ENCODE measurements at places on chromosomes 1 and 21.

DNA sequence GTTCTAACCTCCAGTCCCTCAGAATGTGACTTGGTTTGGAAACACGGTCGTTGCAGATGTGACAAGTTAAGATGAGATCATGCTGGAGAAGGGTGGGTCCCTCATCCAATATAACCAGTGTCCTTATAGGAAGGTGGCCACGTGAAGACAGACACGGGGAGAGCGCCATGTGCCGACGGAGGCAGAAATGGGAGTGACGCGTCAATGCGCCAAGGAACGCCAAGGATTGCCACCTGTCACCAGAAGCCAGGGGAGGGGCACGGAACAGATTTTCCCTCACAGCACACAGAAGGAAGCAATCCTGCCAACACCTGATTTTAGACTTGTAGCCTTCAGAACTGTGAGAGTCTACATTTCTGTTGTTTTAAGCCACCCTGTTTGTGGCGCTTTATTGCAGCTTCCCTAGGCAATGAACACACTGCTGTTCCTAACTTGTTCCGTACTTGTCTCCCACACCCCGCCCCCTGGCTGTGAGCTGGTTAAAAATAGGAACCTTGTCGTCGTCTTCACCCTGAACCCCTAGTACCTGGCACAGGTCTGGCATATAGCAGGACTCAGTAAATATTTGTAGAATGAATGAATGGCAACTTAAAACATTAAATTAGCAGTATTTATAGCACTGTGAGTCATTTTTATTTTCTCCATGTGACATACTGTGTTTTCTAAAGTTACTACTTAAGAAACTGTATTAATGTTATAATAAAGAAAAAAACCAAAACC, 14.2 kb downstream of the RIMS3 start:
- DNase-seq = no peak

DNA sequence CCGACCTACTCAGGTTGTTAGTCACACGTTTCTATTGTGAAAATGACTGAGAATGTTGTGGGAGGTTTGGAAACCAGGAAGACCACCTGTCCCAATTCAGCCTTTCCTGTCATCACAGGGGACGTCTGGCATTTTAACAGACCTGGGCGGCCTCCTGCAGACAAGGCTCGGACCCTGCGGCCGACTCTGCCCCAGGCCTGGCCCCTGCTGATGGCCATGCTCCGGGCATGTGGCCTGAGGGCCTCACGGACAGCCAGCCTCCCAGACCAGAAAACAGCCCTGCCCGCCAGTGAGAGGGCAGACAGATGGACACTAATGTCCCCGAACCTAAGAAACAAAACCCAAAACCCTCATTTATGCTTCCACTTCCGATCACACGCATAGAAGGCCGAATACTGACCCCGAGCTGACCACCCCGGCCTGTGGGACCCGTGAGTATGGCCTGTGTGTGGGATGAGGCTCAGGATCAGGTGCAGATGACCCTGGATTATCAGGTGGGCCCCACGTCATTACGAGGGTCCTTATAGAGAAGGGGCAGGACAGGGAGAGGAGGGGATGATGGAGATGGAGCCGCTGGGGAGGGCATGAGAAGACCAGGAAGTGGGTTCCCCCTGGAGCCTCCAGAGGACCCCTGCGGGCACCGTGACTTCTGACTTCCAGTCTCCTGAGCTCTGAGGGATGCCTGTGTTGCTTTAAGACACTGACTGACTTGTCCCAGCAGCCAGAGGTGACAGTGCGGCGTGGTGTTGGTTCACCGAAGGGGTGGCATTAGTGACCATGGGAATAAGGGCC, 9.6 kb downstream of the COL18A1 start:
- DNase-seq = no peak

DNA sequence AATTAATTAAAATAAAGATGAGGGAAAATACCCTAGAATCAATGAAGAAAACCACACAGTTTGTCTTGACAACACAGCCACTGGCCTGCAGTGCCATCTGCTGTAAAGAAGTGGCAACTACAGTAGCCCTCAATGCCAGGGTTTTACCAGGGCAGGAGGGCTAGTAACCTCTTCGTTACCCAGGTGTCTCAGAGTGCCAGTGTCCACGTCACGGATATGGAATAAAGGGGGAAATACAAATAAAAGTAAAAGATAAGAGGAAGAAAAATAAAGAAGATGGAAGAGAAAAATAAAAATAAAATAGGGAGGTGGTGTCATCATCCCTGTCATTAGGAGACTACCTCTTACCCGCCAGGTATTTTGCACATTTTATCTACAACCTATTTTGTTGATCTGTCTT, 14.2 kb upstream of the SLC44A3 start:
- DNase-seq = peak; percentile 34

DNA sequence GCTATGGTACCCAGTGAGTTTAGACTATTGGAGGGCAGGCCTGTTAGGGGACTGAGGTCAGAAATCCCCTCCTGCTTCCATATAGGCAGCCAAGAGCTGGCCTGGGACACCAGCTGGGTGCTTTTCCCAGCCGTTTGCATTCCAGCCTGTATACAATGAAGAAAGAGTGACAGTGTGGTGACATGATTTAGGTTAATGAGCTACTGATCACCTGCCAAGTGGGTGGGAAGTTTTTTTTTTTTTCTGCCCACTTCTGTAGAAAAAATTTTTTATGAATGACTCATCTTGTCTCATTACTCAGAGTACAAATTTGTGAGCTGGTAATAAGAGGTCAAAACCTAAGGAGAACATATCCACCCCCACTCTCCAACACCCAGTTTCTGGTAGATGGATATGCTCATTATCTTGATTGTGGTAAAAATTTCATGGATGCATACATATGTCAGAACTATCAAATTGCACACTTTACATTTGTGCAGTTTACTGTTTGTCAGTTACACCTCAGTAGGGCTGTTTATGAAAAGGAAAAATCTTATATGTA, 16.4 kb upstream of the CGN start:
- DNase-seq = no peak

DNA sequence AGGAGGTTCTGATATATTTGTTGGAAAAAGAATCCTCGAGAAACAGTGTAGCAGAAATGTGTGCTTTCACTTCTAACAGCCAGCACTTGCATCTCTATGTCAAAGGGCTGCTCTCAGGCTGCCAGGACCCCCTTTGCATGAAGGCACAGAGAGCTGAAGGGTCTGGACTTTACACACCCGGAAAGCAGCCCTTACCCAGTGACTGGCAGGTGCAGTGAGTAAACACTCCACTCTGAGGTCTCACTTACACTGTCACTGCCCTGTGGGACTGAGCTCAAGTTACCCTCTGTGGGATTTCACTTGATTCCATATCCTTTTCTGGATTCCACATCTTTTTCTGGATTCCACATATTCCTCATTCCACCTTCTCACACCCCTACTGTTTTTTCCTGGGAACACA, 40.8 kb upstream of the PPP2R5A start:
- no peak for DNase-seq

GRCh38 chr1:98001764-98002163, 80.9 kb upstream of the DPYD start:
- DNase-seq = no peak

- no peak for DNase-seq
Measured at GRCh38 chr1:39484564-39484963, 6.9 kb upstream of the BMP8A start.

DNA sequence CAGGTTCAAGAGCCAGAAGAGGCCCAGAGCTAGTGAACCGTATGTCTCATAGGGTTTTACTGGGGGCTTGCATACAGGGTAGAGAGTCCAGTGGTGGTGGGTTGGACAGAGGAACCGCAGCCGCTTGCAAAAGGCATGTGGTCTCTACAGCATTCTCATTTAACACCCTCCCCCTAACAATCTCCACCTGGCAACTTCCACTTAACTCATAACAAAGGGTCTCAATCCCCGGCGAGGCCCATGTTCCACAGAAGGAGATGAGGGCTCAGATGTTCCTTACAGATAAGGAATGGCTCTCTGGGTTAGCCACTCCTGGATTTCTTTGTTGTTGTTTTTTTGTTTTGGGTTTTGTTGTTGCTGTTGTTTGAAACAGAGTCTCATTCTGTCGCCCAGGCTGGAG, 106.1 kb downstream of the APP start:
- no peak for DNase-seq

DNA sequence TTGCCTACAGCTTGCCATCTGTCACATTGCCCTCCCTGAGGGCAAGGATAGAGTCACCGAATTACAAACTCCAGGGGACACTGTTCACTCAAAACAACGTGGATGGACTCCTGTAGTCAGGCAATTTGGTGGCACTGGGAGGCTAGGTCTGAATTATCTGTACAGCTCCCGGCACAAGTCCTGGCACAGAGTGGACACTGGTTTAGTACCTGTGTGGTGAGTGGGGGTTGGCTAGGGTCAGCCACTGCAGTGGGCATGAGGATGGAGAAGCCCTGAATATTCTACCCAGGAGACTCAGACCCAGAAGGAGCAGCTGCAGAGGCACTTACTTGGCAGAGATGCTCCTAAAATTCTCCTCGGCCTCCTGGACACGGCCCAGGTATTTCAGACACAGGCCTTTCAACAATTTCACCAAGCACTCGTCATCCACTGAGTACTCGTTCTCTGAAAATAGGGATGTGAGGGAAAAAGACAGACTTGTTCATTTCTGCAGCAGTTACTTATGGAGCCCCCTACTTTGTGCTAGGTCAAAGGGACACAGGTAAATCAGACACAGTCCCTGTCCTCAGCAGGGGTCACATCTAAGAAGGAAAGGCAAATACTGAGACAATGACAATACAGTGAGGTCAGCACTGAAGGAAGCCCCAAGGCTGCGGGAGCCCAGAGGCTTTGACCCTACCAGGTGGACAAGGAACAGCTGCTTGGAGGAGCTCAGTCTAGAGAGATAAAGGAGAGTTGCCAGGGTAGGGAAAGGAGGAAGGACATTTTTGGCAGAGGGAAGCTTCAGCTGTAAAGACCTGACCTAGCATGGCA, 40.5 kb downstream of the TTC39A start:
- DNase-seq = no peak

DNA sequence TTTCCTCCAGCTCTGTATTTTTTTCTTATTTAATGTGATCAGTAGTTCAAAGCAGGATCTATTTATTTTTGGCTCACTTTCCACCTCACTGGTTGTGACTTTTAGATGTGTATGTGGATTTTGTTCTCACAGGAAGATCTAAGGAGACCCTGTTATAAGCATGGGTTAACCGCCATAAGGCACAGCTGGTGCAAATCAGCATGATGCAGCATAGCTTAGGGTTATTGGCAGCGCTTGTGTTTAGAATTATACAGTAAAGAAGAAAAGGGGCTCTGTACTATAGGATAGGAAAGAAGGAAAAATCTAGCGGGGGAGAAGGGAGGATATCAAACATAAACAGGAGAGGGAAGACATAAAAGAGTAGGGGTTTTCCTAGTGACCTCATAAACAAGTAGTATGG, 26.9 kb upstream of the RGL1 start:
- DNase-seq = no peak

DNA sequence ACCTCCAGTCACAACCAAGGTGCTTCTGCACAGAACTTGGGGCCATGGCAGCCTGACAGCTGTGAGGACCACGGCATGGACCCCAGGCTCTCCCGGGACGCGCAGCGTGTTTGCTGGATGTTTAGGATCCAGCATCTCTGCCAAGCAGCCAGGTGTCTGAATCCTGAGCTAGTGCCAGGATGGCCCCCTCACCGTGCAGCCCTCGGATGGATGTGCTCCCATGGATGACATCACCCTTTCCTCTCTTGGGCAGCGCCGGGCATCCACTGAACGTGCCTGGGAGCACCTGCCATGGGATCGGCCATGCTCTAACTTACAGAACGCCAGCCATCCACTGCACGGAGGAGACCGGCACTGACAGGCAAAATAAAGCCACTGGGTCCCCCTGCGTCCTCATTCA, 53.9 kb downstream of the PRDM15 start:
- DNase-seq = no peak

GRCh38 chr1:51236531-51237350, 668 bp downstream of the RNF11 start:
- peak; percentile 34 for DNase-seq

DNA sequence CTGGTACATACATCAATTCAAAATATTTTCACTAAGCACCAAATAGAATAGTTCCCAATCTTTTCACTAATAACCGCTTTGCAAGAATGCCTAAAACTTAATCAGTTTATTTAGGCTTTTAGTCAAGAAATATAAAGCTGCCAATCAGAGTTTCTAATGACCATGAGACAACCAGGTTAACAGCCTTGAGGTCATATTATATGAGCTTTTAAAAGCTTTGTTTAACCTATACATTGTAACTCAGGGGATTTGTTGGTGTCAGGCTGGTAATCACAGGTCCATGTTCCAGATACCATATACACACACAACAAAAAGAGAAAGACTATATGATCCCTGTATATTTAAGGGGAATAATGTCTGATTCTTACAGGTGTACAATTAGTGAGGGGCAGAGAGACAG, 246.2 kb upstream of the ADGRL2 start:
- DNase-seq = no peak

GRCh38 chr1:93603106-93603505, 78.5 kb downstream of the BCAR3 start:
- DNase-seq = no peak

DNA sequence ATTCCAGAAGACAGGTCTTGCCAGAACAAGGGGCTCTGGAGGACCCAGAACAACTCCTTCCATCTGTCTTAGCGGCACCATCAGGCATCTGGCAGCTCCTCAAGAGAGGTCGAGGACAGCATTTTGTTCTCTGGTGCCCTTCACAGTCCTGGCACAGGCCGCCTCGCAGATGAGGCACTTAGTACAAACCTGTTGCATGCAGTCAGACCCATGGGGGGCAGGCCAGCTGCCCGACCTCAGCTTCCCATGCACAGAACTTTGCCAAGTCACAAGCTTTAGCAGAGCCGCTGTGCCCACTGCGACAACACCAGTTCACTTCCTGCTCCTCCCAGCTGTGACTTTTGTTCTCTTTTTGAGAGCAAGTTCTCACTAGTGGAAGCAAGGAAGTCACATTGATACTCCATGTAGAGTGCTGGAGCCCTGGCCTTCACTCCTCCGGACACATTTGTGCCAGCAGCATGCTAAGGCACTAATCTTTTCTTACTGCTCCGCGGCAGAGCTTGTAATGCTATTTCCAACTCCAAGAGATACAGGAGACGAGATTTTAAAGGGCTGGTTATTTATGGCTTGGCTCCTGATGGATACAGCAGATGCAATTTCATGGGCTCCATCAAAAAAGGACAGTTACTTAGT, 44.6 kb downstream of the HMGB4 start:
- no peak for DNase-seq

- DNase-seq = no peak
Measured at GRCh38 chr1:163055531-163055930, 13.6 kb upstream of the RGS4 start.

DNA sequence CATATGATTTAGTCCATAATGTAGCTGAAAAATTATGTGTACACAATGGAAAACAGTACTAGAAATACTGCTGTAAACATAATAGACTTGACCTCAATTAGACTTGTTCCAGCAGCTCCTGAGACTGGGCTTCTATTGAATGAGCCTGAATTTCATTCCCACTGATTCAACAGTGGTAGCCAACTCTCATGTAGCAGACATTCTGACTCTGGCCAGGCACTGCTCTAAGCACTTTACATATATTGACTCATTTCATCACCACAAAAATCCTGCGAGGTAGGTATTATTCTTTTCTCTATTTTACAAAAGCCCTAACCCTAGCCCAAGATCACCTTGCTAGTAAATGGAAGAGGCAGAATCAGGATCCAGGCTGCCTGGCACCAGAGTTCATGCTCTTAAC, 12.8 kb upstream of the CTSS start:
- DNase-seq = no peak
